ENCODE measurements at places on chromosomes 3 and 15.

DNA sequence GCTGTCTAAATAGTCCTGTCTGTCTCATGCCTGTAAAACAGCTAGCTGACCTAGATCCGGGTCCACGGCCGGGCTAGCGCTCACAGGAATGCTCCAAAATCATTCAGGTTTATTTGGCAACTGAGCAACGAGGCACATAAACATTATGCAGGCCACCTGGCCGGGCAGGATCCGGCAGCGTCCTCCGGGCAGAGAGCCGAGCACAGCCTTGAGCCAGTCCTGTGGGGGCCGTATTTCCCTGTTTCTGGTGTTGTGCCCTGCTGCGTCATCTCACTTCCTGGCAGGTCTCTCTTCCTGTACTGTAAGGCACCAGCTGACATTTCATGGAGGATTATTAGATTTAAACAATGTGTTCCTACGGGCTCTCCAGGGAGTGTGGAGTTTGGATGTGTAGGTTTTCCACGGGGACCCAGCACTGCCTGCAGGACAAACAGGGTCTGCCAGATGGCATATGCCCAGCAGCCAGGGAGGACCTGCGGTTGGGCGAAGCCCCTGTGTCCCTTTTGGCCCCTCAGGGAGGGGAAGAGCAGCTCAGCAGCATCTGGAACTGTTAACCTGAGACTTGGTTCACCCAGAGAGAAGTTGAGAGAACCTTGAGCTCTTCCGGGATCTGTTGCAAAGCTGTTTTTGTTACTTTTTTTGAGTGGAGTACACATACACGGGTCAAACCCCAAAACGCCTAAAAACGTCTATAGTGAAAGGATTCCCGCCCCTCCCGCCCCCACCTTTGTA, 16.6 kb upstream of the LRRK1 start:
- no peak for DNase-seq

DNA sequence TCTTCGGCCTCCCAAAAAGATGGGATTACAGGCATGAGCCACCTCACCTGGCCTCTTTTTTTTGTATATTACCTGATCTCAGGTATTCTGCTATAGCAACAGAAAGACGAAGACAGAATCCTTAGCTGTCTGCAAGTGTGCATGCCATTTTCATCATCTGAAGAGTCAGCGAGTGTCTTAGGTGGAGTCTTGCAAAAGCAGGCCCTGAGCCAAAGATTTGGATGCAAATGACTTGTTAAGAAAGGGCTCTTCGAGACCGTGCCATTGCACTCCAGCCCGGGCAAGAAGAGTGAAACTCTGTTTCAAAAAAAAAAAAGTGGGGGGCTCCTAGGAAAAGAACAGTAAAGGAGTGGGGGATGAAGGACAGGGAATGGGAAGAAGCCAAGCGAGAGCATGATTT, 10.2 kb upstream of the TRIM69 start:
- no peak for DNase-seq

GRCh38 chr15:56491110-56491722, 26.3 kb upstream of the MNS1 start:
- peak; percentile 30 for DNase-seq

GRCh38 chr3:196499807-196500524, 3.6 kb downstream of the RNF168 start:
- DNase-seq: no peak

DNA sequence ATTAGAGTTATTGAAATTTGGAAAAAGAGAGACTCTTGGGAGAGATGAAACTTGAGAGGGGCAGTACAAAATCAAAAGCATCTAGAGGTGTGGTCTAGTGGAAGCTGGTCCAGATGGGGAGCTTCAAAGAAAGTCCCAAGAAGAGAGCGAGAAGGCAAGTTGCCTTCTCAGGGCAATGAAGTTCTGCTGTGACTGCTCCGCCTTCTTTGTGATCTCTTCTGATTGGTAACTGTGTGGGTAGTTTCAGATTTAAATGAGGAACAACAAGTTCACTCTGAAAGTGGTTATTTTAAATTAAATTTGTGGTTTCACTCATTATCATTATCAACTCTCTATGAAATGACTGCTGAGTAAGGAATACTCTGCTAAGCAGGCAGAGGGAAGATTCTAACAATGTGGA, 233.3 kb downstream of the NLGN1 start:
- DNase-seq: no peak

GRCh38 chr3:43786102-43786501, 95.4 kb downstream of the ABHD5 start:
- no peak for DNase-seq

DNA sequence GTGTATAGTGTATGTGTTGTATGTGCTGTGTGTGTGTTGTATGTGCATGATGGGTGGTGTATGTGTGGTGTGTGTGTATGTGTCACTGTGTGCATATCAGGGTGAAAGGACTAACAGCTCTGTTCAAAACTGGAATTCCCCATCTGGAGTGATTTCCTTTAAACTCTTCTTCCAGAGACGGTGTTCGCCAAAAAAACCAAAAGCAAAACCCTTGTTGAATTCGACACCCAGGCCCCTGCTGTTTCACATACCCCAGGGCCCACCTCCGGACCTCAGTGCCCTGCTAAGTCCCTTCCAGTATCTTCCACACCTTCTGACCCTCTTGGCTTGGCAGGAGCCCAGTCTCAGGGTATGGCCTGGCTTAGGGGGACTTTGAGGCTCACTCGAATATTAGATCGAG, 44.9 kb upstream of the SEC13 start:
- no peak for DNase-seq

- peak; percentile 46 for DNase-seq
Measured at GRCh38 chr15:91849749-91850161, 3.8 kb upstream of the SLCO3A1 start.

DNA sequence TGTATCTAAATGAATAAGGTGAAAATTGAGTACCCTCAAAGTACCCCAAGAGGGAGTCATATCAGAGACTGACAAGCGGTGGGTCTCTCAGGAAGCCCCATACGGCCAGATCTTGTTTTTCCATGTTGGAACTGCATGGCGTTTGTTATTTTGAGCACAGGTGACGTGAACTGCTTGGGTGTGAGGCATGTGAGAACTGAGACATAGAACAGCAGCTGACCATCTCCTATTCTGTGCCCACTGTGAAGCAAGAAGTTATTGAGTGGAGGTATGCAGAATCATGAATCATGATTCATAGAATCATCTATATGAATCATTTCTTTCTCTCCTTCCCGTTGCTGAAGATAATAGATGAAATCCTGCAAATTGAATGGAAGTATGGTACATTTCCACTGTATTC, 4.6 kb downstream of the VPS8 start:
- DNase-seq: no peak

GRCh38 chr15:70768257-70768883, 5.0 kb upstream of the UACA start:
- DNase-seq: no peak

GRCh38 chr15:75989045-75989444, 23.2 kb downstream of the NRG4 start:
- no peak for DNase-seq

GRCh38 chr15:65902373-65902772, 33.1 kb downstream of the RAB11A start:
- DNase-seq: no peak

DNA sequence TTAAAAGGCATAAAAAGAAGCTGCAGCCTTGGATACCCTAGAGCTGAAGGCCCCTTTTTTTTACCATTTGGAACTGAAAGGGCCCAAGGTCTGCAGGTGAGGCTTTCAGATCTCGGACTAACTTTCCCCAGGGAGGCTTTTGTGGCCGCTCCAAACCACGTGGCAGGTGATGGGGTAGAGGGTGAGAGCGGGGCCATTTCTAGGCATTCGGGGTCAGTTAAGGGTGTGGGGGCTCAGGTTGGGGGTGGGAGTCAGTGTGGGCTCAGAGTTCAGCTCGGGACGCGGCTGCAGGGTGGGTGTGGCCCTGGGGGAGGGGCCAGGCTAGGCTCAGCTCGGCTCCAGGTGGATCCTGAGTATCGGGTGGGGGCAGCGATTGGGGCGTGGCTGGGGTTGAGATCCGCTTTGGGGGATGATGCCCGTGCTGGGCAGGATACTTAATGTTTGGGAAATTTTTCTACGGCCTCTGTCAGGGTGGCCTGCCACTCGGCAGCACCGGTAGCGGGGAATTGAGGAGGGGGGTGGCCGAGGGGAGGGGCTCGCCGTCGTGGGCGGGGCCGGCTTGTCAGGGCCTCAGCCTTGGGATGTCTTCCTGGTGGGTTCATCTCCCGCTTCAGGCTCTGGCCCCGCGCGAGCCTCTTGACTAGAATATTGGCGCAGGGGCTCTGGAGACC, 2.5 kb downstream of the KLF13 start:
- no peak for DNase-seq

- DNase-seq: no peak
Measured at GRCh38 chr3:34008836-34009809, 210.7 kb downstream of the PDCD6IP start.

- no peak for DNase-seq
Measured at GRCh38 chr3:70916375-70917055, 604.1 kb upstream of the MDFIC2 start.

DNA sequence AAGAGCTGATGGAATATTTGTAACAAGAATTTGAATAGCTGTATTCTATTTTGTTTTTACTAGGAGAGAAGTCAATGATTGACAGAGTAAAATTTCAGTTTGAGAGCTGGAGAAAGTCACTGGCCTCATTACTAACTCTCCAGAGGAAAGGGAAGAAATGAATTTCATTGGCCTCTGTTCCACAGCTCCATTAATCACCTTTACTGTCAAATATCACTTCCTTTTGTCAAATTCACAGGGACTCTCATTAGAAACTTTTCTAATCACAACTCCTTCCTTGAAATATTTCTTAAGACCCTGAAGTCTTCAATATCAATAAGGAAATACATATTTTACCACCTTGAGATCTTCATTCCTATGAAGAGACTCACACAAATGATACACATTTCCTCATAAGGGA, 379.9 kb upstream of the RASGRP1 start:
- no peak for DNase-seq

GRCh38 chr3:195717852-195718476, 2.8 kb upstream of the MUC20 start:
- no peak for DNase-seq

- DNase-seq: no peak
Measured at GRCh38 chr3:108388136-108389132, 92.1 kb downstream of the HHLA2 start.

- no peak for DNase-seq
Measured at GRCh38 chr3:127291611-127292010, 3.8 kb upstream of the PRR20G start.

GRCh38 chr3:18586076-18586475, 160.9 kb upstream of the SATB1 start:
- DNase-seq: no peak

DNA sequence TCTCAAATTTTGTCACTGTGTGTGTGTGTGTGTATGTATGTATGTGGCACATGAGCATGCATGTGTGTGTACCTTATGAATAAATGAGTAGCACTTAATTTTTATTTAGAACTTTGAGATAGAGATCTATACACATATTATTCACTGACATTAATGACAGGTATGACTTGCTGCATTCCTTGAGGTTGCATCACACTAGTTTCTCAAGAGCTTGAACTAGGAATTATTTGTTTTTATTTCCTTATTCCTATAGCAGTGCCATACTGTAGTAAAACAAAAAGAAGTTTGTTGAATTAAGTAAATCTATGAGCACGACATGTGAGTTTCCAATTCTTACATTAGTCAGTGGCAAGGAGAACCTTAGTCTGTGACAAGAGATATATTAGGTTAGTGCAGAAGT, 943.9 kb downstream of the ROBO1 start:
- no peak for DNase-seq

DNA sequence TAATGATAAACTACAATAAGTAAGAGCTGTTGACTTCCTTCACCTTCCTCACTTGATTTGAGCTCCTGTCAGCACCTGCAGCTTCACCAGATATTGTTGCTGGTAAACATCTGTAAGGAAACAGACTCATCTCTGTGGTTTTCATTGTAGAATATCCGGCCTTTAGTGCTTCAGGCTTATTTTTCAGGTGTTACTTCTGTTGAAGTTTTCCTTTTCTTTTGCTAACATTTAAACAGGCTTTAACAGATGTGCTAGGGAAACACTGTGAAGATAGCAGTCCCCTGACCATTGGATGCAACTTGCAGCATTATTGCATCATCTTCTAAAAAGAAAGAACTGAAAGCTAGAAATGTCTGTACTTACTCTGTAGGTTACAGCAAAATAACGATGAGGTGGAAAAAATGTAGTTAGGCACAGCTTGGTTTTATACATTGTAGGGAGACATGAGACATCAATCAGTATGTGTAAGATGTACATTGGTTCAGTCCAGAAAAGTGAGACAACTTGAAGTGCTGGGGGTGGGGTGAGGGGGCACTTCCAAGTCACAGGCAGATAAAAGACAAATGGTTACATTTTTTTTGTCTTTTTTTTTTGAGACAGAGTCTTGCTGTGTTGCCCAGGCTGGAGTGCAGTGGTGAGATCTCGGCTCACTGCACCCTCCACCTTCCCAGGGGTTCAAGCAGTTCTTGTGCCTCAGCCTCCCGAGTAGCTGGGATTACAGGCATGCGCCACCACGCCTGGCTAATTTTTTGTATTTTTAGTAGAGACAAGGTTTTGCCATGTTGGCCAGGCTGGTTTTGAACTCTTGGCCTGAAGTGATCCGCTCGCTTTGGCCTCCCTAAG, 10.2 kb downstream of the EDEM1 start:
- DNase-seq: peak; percentile 16

DNA sequence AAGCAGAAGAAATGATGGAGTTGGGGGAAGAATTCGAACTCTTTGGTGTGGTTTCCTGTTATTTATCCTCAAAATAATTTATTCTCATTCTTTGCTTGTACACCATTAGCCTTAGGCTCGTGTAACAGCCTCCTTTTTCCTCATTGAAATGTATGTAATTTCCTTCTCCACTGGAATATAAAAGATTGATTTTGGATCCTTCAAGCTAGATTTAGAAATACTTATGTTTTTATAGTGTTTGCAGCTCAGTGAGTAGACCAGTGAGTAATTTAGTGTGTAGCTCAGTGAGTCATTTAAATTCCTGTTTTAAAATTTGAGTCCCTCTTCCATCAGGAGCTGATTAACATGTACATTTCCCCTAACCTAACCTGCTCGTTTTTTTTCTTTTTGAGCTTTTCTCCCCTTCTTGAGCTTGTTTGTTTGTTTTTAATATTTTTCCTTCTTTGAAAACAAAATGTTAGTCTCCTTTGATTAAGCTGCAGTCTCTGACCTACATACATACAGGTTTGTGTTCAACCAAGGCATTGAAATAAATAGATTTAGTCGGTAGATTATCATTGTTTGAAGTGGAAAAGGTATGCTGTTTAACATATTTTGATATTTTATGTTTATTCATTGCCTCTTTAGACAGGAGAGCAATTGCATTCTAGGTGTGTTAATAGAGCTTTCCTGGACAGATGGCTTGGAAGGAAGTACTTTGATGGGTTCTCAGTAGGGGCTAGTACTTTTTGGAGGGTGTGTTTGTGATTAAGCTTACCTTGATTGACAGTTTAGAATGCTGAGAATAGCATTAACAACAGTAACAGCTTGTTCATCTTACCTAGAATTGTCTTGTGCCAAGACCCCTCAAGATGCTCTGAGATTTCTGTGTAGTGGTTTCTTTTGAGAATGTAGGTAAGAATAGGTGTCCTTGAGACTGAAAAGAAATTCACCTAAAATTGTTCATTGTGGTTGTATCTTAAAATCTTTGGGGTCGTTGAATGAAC, 5.9 kb downstream of the USP3 start:
- DNase-seq: no peak

- DNase-seq: no peak
Measured at GRCh38 chr15:97078591-97078990, 748.1 kb downstream of the NR2F2 start.
